Stimulated activated CD4-positive, alpha-beta T cell treated with anti-CD3 and anti-CD28 coated beads, Interleukin-12 subunit alpha, Interleukin-12 subunit beta, amount 100 ng/mL, for 4 hours (primary cell): ENCODE measurements at places on chromosomes 6 and 20.

GRCh38 chr20:42690842-42691437, 498.8 kb downstream of the PTPRT start:
- no peak for DNase-seq

- no peak for DNase-seq
Observed at GRCh38 chr6:75397171-75397570, 96.4 kb downstream of the FILIP1 start.

DNA sequence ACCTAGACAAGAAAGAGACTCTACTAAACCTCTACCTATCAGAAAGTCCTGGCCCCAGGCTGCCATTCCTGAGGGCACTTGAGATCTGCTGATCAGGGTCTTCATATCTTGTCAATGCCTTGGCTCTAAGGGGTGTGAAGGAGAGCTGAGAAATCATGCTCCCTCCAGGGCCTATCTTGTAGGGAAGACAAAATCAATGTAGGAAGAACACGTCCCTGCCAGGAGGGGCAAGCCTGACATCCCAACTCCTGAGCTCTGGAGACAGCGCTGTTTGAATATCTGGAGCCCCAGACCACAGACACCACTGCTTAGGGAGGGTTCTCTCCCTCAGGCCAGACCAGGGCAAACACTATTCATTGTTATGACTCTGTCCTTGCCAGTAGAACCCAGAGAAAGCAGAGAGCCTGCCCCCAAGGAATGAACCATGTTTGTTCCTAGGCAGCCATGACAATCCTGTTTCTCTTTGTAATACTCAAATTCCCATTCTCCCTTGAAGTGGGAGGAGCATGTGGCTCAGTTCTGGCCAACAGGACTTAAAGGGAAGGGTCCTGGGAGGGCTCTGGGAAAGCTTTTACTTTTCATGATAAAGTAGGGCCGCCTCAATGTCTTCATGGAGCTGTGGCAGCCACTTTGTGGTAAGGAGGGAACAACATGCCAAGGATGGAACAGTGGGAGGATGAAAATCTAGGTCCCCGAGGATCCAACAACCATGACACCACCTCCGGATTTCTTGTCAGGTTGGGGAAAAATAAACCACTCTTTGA, 1.8 kb upstream of the FASTKD5 start:
- DNase-seq = no peak

- no peak for DNase-seq
Observed at GRCh38 chr20:60078351-60079250, 120.4 kb downstream of the CDH26 start.

GRCh38 chr20:4252005-4252404, 236.6 kb upstream of the RNF24 start:
- no peak for DNase-seq

DNA sequence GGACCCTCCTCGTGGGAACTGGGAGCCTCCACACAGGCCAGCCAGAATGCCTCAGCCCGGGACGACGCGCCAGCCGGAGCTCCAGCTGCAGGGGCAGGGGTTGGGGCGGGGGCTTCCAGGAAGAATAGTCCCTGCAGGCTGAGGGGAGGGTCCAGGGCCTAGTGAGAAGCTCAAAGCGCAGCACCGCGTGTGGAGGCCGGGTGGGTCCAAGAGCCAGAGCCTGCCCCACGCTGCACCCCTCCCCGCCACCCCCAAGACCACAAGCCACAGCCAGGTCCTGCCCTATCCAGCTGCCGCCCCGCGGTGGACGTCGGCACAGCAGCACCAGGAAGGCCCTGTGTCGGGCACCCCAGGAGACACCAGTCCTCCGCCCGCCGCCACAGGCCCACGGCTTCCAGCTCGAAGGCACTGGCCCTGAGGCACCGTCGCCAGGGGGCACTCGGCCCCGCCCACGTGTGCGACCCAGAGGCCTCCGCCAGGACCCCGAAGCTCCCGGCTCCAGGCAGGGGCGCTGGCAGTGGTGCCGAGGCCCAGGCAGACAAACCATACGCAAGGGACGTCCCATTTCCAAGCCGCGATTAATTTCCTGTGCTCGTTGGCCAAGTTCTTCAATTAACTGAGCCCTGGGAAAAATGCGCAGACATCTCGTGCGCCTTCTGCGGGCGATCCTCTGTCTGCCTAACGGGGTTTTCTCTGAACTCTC, 19.5 kb downstream of the KCNQ2 start:
- no peak for DNase-seq

DNA sequence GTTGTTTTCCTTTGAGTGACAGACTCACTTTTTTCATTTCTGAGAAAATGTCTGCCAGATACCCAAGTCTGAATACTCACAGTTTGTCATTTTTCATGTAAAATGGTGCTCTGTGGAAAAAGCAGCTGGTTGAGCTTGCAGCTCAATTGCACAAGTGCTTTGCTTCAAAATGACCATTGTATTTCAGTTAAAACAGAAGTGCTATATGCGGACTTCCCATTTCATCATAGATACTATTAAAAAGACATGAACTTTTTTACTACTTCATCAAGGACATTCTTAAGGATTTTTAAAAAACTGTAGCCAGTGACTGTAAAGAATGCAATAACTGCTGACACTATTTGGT, 61.5 kb downstream of the KCNS1 start:
- no peak for DNase-seq

GRCh38 chr20:54221353-54221752, 13.5 kb downstream of the PFDN4 start:
- no peak for DNase-seq

- no peak for DNase-seq
Observed at GRCh38 chr6:83514466-83514865, 2.1 kb downstream of the PRSS35 start.

GRCh38 chr6:100188754-100189153, 194.7 kb upstream of the MCHR2 start:
- no peak for DNase-seq

- DNase-seq = no peak
Observed at GRCh38 chr6:81465859-81466258, 286.6 kb downstream of the TENT5A start.

DNA sequence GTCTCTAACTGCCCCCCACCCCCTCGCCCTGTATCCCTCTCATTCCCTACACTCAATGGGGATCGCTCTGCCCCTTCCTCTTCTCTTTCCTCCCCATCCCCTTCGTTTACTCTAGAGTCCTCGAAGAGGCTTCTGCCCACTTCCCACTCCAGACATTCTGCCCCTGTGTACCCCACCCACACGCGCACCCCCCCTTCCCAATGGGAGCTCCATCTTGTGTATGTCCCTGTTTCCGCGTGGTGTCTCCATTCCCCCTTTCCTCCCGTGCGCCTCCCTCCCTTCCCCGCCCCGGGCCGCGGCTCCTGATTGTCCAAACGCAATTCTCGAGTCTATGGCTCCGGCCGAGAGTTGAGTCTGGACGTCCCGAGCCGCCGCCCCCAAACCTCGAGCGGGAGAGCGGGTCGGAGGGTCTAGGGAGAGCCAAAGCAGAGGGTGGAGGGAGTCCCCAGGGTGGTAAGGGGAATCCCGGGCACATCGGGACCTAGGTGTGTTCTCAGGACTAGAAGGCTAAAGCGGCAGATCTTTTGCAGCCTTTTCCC, 679 bp upstream of the RING1 start:
- DNase-seq = no peak

- no peak for DNase-seq
Observed at GRCh38 chr20:44222633-44223368, 12.2 kb upstream of the OSER1 start.

- no peak for DNase-seq
Observed at GRCh38 chr20:44579313-44580081, 2.9 kb upstream of the PKIG start.
